CD4-positive, alpha-beta memory T cell (primary cell): ENCODE measurements at places on chromosomes 7 and 10. TPM values are rescaled to one million over a fixed set of nuclear protein-coding genes. Genes with fewer than 3 reads are reported as not detected.

The LIPM gene
- not detected for total RNA-seq

The PLXNA4 gene
- total RNA-seq = 0.06 TPM

The MINDY3 gene
- 35.8 TPM for total RNA-seq

The CFAP43 gene
- not detected for total RNA-seq

The LCOR gene
- 44.9 TPM for total RNA-seq

The ZP3 gene
- total RNA-seq = 6.1 TPM

The TMEM176B gene
- 1.6 TPM for total RNA-seq

The TMEM213 gene
- not detected for total RNA-seq

The CYP3A7 gene
- not detected for total RNA-seq

The OR2A12 gene
- not detected for total RNA-seq

The STAMBPL1 gene
- total RNA-seq = 43.2 TPM

The ACTA2 gene
- 9.1 TPM for total RNA-seq

The PON3 gene
- total RNA-seq = not detected

The ATOH7 gene
- total RNA-seq = not detected

The CCT6A gene
- total RNA-seq = 72.9 TPM

The DNAJC12 gene
- total RNA-seq = not detected

The TNRC18 gene
- 47.3 TPM for total RNA-seq

The CYREN gene
- total RNA-seq = 46.5 TPM

The CLRN3 gene
- not detected for total RNA-seq
